NCI-H510A treated with DMSO at 0.1 percent for 48 hours (cell line): ENCODE measurements at places on chromosomes 4 and X.

GRCh38 chr4:83387012-83387411 lies 52.4 kb upstream of the HPSE start:
- no peak for DNase-seq

- no peak for DNase-seq
Observed at GRCh38 chr4:112954286-112954685, 95.2 kb upstream of the ANK2 start.

DNA sequence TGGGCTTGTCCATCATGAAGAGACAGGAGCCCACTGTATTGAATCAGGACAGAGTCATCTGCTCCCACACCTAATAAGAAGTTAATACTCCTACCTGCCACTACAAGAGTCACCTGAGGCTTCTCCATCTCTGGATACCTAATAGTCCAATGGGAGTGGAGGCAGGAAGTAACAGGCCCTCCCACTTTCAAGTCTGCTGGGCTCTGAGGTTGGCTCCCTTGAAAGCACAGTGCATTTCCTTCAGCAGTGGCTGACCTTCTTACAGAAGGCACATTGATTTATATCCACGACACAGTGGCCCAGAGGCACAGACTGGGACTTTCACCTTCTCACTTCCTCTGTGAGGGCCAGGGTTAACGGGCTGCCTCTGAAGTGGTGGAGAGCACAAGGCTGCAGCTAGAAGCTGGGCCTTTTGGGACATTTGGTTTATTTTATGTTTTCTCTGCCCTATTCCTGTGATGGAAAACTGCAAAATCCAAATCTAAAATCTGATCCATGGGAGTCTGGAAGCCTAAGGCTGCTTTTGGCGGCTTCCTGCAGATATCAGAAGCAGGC lies 38.1 kb downstream of the FRG2 start:
- no peak for DNase-seq

DNA sequence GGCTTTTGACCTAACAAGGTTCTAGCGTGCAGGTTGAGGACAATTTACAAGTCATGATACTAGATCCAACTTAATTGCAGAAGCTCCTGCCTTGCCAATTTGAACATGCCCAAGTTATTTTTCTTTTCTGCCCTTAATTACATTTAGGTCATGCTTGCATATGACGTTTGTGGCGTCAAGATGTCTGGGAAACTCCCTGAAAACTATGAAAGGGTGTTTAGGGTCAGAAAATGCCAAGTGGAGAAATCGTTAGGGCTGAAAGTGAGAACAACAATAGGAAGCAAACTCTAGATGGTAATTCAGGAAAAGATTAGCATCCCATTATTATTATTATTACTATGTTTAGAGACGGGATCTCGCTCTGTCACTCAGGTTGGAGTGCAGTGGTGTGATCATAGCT lies 38.2 kb upstream of the PLAC8 start:
- no peak for DNase-seq

- DNase-seq, result no peak
Observed at GRCh38 chr4:144347121-144347520, 206.6 kb upstream of the GYPA start.

DNA sequence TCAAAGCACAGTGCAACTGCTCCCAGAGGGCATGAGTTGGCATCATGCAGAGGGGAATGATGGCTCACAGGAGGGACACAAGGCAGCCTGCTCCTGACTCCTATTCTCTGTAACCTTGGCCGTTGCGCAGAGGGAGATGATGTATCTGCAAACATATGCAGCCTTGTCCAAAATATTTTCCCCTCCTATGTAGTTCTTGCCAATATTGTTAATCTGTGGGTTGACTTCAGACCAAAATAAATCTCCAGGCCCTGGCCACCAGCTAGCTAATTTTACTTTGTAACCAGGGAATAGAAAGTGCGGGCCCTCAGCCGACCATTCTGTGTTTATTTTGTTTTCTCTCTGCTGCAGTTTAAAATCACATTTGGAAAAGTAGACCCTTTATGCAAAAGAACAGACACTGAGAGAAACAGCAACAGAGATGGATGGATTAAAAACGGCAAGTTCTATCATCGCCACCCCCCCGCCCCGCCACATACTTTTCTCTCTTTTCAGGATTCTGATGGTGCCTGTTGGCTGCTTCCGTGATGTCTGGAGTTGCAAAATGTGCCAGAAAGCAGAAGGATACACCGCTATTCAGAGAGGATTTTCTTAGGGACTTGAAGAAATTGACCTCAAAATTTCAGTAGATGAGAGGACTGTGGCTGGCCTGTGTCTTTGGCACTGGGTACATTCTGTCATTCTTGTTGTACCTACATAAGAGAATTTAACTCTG lies 185.3 kb upstream of the BCOR start:
- DNase-seq, result no peak

DNA sequence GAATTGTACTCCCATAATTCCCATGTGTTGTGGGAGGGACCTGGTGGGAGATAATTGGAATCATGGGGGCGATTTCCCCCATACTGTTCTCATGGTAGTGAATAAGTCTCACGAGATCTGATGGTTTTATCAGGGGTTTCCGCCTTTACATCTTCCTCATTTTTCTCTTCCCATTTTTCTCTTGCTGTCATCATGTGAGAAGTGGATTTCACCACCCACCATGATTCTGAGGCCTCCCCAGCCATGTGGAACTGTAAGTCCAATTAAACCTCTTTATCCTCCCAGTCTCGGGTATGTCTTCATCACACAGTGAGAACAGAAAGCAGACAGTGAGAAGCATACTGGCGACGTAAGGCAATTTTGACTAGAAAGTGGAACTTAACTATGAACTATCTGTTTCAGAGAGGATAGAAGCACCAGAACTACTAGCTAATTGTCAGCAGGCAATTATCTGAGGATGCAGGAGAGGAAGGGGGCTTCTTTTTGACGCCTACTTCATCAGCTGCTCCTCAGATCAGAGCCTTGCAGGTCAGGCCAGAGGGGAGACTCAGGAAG lies 8.5 kb upstream of the GPR50 start:
- DNase-seq, result no peak

DNA sequence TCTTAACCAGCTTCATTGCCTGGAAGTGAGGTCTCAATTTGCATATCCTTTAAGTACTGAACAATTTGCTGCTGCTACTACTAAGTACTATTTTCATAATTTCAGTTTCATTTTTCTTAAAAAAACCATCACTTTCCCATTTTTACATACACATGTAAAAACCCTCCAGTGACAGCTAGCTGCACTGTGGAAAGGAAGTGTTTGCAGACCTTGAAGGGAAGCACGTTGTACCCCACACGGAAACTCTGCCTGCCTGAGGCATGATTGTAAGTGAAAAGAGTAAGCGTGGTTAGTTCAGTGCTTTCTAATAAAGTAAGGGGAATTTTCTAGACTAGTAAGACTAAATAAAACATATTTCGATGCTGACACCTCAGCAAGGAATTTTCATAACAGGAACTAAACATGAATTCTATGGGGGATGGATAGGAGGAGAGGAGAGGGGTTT lies 103.6 kb downstream of the RAPGEF2 start:
- no peak for DNase-seq

DNA sequence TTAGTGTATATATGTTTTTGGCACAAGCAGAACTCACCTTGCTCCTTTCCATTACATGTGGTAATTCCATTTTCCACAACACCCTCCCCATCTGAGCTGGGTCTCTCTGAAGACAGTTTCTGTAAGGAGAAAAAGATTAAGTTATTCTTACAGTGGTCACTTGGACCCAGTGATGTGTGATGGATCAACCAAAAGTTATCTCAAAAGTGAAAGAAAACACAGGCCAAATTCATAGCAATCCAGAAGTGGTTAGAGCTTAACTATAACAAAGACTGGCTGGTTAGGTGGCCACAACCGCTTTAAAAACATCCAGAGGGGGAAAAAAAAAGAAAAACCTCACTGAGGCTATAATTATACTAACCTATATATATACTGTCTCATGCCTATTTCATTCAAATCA lies 123.7 kb downstream of the AFAP1 start:
- DNase-seq, result no peak

- no peak for DNase-seq
Observed at GRCh38 chr4:18645351-18645750, 623.8 kb upstream of the LCORL start.

DNA sequence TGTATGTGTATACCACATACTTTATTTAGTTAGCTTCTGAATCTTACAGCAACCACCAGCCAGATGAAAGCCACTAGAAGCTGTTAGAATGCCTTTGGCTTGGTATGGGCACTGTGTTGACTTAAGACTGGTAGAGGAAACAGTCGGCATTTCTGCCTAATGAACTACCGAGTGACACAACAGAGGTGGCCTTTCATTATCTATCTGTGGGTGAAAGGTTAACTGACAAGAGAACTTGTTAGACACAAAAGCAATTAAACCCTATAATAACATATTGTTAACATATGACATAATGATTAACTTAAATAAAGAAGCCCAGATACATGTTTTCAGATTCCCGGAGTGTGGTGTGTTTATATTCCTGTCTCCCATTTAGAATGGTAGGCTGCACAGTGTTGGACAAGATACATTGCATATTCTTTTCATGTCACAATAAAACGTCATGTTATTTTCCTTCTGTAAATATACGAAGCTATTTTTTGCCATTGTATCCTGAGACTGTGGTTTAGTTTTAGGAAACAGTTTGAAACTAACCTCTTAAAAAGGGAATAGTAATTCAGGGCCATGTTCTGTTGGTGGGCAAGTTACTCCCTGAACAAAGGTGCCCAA lies 181.5 kb downstream of the SLIT2 start:
- DNase-seq, result no peak

- no peak for DNase-seq
Observed at GRCh38 chr4:7516096-7516772, 81.5 kb upstream of the PSAPL1 start.

GRCh38 chr4:70925418-70925817 lies 23.2 kb downstream of the MOB1B start:
- DNase-seq, result no peak

GRCh38 chrX:66914080-66914479 lies 275.2 kb upstream of the EDA2R start:
- DNase-seq, result no peak

DNA sequence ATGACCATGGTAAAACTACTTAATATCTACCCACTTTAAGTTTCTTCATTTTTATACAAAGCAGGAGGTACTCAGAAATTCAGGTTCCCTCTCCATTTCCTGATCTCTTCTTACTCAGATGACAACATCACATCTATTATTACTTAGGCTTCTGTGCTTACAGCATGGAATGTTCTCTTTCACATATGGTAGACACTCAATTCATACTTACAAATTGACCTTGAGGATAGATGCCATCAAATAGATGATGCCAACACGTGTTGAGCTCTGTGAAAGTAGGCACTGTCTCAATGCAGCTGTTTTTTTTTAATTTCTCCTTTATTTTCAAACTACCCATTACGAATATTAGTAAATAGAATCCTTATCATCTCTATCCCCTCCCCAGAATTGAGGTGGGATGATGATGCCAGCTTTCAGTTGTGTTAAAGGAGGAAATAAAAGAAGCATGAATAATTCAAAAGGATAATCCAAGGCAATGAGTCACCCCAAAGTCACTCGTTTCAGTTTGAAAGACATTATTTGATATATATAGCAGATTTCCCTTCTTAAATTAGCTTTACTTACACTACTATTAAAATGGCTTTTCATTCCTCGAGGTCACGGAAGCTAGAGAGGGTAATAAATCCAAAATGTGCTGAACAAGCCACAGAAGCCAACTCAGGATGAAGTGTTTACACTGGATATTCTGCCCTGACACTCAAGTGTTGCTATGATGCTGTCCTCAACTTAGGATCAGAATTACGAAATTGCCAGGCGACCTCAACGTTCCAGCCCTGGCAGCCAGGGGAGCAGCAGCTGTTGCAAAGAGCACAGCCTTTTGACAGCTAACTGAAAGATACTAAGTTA lies 124.2 kb upstream of the EOLA2 start:
- peak; percentile 0 for DNase-seq

GRCh38 chrX:38103857-38104812 lies 97.8 kb downstream of the SYTL5 start:
- DNase-seq, result no peak

- DNase-seq, result no peak
Observed at GRCh38 chr4:124631760-124632159, 80.8 kb downstream of the ANKRD50 start.

DNA sequence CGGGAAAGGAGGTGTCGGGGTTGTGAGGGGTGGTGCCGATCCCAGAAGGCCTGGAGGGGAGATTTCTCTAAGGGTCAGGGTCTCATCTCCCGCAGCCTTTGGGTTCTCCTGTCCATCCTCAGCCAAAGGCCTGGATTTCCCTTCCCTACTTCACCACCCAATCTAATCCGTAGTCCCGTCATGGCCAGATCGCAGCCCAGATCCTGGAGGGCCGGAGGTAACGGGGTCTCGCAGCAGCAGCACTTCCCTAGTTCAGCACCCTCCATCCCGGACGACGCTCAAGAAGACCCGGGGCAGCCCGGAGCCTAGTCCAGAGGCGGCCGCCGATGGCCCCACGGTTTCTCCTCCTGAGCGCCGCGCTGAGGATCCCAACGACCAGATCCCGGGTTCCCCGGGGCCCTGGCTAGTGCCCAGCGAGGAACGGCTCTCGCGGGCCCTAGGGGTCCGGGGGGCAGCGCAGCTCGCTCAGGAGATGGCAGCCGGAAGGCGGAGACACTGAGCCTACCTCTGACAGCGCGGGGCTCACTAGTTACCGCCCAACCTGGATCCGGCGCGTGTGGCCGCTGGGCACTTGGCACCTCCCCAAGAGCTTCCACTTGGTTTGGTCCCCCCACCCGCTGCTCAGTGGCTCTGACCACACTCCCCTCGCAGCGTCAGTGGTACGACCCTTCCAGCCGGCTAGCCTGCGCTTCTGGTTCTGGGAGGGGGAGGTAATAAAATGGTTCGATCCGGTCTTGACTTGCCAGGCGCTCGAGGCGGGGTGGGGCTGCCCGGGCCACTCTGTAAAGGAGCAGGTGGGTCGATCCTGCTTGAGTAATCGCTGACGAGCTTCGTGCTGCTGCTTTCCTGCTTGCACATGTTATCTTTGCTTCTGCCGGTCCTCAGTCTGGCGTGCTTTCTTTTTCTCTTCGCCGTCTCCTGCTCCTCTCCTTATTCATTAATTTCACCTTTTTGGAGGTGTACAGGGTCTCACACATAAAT lies 3.6 kb downstream of the MAGIX start:
- DNase-seq, result peak; percentile 89

DNA sequence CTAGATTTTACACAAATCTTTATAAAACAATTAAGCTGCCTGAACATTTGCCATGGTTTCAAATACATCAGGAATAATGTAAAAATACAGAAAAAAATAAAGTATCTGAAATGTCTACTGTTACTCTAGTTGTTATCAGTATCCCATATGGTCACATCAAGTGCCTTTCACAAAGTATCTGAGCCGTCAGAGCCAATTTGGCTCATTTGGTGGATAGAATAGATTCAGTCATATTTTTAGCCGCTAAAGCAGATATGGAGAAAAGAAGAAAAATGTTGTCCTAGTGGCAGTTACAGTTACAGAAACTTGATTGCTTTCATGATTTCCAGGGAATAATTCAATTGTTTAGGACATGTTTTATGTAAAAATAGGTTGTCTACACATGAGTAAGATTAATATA lies 641.1 kb downstream of the RAPGEF2 start:
- DNase-seq, result no peak

DNA sequence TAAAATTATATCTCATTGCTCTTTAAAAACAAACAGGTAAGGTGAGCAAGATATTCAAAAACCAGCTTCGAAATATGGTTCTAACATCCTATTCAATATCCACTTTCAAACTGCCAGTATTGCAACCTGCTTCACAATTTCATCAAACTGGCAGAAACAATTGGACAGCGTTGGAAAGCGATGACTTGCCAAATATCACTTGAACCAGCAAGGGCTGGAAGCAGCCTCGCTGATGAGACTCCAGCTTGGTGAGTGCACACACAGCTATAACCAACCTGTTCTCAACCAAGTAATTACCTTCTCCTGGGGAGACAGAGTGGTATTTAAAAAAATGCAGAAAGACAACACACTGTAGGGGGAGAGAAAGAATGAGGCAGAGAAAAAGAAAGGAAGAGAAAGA lies 155.8 kb upstream of the RAI2 start:
- no peak for DNase-seq
